ENCODE measurements at places on chromosomes 1 and 21. TPM values are rescaled to one million over a fixed set of nuclear protein-coding genes. Genes with fewer than 3 reads are reported as not detected.

DNA sequence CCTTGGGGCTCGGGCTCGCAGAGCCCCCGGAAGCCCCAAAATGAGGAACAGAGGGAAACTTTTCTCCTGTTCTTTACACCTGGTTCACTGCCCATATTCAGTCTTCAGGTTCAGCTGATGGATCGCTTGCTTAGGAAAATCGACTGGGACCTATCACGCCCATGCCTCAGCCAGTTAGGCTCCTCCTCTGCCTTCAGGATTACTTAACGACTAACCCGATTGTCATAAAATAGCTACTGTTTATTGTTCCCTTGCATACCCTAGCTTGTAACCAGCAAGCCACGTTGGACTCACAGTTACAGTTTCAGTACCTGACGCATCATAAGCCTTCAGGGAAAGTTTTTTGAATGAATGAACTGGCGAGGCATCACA is 692 bp downstream of the TARDBP start:
- no peak for DNase-seq

DNA sequence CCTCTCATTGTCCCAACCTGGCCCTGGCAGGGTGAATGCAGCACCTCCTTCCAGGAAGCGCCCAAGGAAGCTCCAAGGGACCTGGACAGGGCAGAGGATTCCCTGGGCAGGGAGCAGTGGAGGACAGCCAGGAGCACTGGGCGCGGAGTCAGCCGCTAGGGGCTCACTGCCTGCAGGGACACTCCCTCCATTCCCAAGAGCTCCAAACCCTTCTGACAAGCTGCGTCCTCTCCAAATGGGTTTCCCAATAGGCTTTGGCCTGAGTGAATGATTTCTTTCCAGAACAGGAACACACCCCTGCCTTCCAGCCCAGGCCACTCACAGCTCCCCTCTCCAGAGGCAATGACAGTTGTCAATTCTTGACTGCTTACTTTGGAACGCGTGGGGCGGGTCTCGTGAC is 128.5 kb upstream of the EDN2 start:
- DNase-seq: no peak

Gene ACKR1
- total RNA-seq: 27.6 TPM

Gene CDC14A
- 15.6 TPM for total RNA-seq

Gene COL18A1
- total RNA-seq: 4.6 TPM

Gene TAS1R1
- 0.13 TPM for total RNA-seq

Gene C1orf141
- total RNA-seq: not detected

Gene TIE1
- total RNA-seq: 8.0 TPM

GRCh38 chr1:204931768-204932572 is 61.3 kb downstream of the NFASC start:
- no peak for DNase-seq

- no peak for DNase-seq
Observed at GRCh38 chr1:165342168-165342567, 14.3 kb downstream of the LMX1A start.

- DNase-seq: no peak
Observed at GRCh38 chr1:34389974-34390373, 213.3 kb downstream of the C1orf94 start.

- no peak for DNase-seq
Observed at GRCh38 chr21:25831300-25831960, 96.7 kb downstream of the GABPA start.

DNA sequence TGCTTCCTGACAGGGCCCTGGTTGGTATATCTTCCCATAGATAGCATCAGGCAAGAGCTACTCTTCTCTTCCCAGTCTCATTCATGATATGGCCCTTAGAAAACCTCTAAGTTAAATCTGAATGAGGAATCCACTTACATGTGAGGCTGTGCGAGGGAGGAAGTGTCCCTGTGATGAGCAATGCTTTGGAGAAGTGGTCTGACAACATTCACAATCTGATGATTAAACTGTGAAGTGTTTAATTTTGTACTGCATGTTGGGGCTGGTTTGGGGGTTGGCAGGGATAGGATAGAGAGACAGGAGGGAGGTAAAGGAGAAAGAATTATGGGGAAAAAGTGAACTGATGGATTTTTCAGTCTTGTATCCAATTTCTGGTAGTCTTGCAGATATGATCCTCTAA is 421.2 kb upstream of the DAB1 start:
- DNase-seq: no peak

Gene NR0B2
- 0.43 TPM for total RNA-seq

Gene E2F2
- total RNA-seq: 18.0 TPM

GRCh38 chr1:161092621-161093028 is 3.3 kb upstream of the NECTIN4 start:
- no peak for DNase-seq

DNA sequence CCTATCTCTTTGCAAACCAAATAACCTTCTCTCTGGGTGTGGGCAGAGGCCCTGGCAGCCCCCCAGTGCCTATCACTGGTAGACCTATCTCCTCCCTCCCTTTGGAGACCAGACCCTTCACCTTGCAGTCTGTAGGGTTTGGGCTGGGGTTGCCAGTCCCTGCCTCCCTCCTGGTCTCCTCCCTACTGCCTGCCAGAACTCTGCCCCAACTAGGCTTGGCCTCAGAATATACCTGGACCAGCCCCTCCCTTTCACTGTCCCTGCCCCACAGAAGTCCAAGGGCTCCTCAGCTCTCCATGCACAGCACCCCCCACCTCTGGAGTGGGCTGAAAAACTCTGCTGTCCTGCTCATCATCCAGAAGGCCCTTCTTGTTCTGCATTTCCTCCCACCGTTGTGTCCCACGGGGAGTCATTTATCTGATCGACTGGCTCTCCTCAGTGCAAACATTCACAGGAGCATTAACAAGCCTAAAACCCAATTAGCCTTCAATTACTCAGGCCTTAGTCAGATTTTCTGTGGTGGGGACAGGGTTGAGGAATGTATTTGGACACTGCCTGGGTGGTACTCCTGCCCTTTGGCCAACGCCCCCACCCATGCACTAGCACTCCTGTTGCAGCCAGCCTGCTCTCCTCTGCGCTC is 27.7 kb upstream of the DMBX1 start:
- DNase-seq: no peak

GRCh38 chr1:86258101-86258500 is 101.5 kb upstream of the COL24A1 start:
- no peak for DNase-seq

Gene USH2A
- not detected for total RNA-seq

GRCh38 chr21:31988492-31989290 is 115.9 kb downstream of the HUNK start:
- no peak for DNase-seq

DNA sequence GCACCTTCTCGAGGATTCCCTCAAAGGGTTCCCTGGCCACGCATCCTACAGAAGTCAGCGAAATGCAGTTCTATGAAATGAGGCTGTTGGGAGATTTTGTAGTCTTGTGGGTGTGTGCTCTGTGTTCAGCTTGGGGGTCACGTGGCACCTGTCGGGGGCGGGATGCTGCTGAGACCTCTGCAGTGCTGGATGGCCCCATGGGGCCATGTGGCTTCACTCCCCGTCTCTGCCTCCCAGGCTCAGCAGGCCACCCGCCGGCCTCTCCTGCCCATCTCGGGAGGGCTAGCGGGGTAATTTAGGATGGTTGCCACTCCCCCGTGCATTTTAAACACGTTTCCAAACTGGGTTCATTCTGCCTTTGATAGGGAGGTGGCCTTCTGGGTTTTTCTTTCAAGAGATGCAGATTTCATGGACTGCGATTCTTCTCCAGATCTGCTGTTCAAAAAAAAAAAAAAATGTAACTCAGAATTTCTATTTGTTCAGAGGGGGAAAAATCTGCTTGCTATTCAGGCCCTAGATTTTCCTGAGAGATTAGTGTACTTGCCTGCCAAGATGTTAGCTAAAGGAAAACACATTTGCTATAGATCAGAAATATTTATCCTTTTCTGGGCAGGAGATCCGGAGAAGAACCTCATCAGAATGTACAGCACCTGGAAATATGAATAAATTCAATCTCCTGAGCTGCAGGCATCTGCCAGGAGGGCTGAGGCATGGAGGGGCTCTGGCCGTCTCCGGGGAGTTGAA is 277.2 kb upstream of the VAMP3 start:
- DNase-seq: no peak

DNA sequence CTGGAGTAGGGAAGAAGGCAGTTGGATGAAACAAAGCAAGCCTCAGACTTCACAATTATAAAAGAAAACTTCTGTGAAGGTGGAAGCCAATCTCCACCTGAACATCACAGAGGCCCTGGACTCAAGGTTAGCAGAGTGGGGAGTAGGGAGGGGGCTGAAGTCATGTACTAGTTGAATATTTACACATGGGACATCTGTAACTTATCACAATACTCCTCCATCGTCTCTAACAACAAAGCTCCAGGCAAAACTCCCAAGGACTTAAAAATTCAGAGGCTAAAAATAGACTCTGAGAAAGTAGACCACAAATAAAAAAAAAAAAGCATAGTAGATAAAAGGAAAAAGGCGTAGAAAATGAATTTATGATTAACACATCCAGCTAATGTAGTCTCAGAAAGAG is 326.3 kb upstream of the PKN2 start:
- no peak for DNase-seq

DNA sequence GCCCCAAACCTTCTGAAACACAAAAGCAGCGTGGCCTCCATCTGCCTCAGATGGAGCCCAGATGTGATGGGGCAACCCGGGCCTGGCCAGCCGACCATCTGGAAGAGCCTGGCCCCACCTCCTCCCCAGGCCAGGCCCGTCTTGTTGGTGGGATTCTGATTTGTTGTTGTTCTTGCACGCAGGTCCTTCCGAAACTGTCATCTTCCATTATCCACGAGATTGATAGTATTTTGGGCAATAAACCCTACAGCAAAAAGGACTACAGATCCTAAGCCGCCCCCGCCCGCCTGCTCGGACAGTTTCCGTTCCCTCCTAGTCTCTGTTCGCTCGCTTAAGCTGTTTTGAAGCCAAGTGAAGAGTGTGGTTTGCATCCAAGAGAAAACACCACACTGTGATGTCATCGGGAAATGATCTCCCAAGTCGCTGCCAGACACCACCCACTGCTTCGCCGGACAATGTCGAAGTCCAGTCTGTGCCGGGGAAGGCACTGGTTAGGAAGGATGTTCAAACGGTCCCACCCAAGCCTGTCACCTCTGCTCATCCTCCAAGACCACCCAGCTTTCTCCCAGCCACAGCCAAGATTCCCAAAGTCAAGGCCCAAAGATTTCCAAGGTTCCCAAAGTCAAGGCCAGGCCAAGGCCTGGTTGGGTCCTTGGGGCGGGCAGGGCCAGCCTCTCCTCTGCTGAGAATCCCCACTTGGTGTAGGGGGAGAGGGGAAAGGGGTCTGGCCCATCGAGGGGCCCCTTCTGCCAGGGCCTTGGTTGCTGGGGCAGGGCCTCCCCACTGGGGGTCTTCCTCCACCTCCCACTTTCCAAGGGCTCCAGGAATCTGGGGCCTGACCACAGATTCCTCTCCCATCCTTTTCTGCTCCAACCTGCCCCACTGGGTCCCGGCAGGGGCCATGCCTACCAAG is 52.9 kb downstream of the KCNAB2 start:
- DNase-seq: peak; percentile 53

DNA sequence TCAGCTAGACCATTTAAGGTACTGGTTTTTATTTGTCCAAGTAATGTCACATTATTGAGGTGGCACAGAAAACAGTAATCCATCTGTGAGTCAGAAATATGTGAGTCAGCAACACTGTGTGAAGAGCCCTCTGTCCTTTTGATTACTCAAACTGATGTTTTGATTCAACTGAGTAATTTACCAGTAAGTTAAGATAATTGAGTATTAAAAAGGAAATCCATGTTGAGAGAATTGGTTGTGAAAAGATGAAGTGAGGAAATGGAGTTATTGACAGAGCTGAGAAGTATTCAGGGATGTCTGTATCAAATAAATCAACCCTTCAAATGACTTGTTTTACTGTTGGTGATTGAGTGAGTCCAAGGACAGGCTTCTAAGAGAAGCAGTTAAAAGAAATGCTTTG is 302.7 kb upstream of the SGIP1 start:
- DNase-seq: no peak

GRCh38 chr1:87091425-87091824 is 177.0 kb downstream of the HS2ST1 start:
- no peak for DNase-seq

Gene S100A16
- total RNA-seq: 156 TPM

Gene FCRL5
- 3.3 TPM for total RNA-seq

Gene FCRL2
- total RNA-seq: 1.4 TPM

- DNase-seq: no peak
Observed at GRCh38 chr1:208357644-208358507, 113.7 kb upstream of the PLXNA2 start.

Gene HES2
- 22.4 TPM for total RNA-seq

- DNase-seq: peak; percentile 54
Observed at GRCh38 chr1:53172426-53173128, 24.0 kb upstream of the CPT2 start.

- DNase-seq: no peak
Observed at GRCh38 chr1:235465066-235465465, 39.2 kb downstream of the B3GALNT2 start.

Gene RIIAD1
- total RNA-seq: not detected

- DNase-seq: no peak
Observed at GRCh38 chr1:81165963-81166362, 634.8 kb upstream of the ADGRL2 start.

DNA sequence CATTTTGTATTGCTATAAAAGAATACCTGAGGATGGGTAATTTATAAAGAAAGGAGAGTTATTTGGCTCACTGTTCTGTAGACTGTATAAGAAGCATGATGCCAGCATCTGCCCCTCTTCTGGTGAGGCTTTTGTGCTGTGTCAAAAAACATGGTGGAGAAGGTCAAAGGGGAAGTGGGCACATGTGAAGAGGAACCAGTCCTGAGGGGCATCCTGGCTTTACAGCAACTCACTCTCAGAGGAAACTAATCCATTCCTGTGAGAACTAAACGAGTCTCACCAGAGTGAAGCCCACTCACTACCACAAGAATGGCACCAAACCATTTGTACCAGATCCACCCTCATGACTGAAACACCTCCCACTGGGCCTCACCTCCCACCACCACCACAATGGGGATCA is 18.8 kb upstream of the SELP start:
- no peak for DNase-seq

DNA sequence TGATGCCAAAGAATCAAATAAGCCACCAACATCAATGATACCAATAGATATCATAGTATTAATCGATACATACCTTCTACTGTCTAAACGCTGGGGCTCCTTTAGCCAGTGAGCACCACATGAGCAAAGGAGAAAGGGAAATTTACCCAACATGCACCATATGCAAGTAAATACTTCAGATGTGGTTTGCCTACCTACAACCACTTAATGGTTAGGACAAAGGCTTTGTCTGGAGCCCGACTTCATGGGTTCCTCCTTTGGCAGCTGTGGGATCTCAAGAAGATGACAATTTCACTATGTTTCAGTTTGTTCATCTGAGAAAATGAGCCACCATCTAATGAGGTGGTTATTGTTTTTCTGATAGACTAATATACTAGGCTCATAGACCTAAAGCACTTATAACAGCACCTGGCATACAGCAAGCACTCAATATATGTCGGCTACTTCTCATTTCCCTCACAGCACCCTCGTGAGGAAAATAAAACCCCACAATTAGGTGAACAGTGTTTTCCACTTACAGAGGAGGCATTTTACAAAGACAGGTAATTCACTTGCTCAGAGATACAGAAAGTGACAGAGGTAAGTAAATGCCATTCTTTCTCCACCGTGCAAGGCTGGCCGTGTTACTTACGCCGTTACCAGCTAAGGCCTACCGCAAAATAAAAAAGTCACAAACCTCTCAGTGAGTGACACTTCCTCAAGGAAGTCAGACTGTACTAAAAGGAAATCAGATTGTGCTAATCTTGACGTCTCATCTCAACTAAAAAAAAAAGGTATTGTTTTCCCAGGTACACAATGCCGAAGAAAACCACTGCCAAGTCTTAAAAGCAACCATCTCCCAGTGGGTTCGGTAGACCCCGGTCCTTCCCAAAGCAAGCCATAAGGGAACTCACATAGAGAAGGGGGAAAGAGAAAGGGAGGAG is 1.6 kb downstream of the TTC13 start:
- no peak for DNase-seq

Gene NPPA
- total RNA-seq: 2.0 TPM

Gene CYP4Z1
- total RNA-seq: 0.55 TPM

Gene FCAMR
- total RNA-seq: 0.84 TPM
